ENCODE measurements at places on chromosomes 1 and 21. TPM values are rescaled to one million over a fixed set of nuclear protein-coding genes. Genes with fewer than 3 reads are reported as not detected.

DNA sequence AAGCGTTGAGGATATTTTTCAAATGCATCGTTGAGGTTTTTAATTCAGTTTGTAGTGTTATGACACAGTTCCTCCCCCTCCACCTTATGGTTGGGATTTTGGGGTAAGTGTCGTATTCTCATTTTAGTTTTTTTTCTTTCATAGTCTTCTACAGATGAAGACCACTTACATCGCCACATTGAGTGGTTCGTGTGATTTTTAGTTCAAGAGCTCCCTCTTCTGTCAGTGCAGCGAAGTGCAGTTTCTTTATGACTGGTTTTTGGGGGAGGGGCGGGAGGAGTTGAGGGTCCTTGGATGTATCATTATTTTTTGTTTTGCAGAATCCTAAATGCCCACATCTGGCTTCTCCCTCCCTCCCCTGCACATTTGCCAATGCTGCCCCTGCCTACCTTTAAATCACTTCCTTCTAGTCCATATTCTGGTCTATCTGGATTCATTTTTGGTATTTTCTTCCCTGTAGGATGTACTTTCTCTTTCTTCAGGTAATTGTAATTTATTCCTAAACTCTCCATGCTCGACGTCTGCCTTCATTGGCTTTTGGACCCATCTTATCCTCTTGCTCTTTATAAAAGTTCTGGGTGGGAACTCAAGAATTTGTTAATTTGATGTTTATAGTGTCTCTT is 433.1 kb downstream of the CAMTA1 start:
- no peak for DNase-seq

ANKRD34A gene
- 0.20 TPM for total RNA-seq

- DNase-seq, result no peak
These were observed 351.5 kb downstream of the PLPP3 start for GRCh38 chr1:56227886-56228285.

FAM72B gene
- 6.9 TPM for total RNA-seq
